ENCODE measurements at places on chromosomes 5 and 9. TPM values are rescaled to one million over a fixed set of nuclear protein-coding genes. Genes with fewer than 3 reads are reported as not detected.

Gene CCDC112
- 5.9 TPM for total RNA-seq

- peak; percentile 55 for DNase-seq
Measured at GRCh38 chr5:45038366-45038987, 229.7 kb downstream of the MRPS30 start.

Gene TAF1L
- under 0.01 TPM for total RNA-seq

Gene CDH9
- total RNA-seq = not detected

- DNase-seq = peak; percentile 66
Measured at GRCh38 chr5:40834391-40834848, 602 bp downstream of the RPL37 start.

DNA sequence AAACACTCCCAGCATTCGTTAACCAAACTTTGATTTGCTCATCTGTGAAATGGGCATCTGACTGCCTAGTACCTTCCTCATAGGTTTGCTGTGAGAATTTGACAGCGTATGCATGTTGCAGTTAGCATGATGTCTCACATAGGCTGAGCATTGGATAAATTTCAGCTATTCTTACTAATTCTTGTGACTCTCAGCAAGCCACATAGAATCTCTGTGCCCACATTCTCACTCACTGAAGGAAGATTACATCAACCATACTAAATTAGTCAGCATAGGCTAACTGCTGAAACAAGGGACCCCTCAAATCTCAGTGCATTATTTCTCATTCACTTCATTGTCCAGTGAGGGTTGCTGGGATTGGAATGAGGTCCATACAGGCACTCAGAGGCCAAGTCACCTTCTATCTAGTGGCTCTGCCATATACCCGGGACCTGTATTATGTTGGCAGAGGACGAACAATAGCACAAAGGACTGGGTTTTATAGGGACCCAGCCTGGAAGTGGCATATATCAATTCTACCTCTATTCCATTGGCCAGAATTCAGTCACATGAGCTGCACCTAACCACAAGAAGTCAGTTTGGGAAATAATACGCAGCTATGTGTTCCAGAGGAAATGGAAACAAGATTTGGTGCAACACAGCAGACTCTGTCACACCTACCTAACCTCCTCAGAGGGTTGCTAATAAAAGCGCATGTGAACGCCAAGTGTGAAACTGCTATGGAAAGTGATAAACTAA lies 4.2 kb upstream of the PTGER4 start:
- no peak for DNase-seq

Gene SLCO4C1
- 0.14 TPM for total RNA-seq

Gene ZNF169
- total RNA-seq = 4.3 TPM

DNA sequence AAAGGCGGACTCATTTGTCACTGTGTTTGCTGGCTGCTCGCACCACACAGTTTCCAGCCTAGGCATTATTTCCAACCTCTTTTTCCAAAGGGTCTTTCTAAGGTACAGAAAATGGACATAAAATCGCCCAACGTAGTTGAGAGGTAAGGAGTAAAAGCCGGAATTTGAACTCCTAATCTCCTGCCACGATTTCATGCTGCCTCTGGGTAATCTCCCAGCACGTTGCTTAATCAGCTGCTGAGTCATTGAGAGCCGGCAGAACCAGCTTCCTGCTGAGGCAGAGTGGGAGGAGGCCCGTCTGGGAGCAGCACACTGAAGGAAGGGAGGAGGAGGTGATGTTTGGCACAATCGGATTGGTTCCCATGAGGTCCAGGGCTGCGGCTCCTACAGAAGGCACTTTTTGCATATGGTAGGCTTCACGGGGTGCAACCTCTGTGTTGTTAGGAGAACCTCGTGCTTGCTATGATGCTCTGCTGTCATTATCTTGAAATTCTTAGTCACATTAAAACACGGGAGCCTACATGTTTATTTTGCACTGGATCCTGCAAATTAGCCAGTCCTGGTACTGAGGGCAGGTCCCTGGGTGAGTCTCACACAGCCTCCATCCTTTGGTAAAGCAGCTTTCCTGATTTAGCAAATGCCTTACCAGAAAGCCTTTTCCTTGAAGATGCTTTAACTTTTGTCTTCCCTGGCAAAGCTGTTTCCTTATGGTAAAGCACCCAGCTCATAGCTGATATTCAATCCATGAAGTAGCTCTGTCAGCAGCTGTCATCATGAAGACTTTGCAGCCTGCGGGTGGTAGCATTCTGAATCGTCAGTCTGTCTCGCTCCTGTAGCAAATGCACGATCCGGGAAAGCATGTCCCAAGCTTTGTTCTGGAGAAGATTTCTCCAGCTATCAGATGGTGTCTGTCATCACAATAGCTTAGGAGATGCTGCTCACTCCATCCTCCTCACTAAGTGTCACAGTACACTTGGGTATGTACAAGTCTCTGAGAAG lies 191.6 kb upstream of the MSX2 start:
- DNase-seq = peak; percentile 7

Gene MUSK
- not detected for total RNA-seq

GRCh38 chr5:32559411-32559810 lies 25.9 kb upstream of the SUB1 start:
- DNase-seq = no peak

Gene MELK
- total RNA-seq = 12.9 TPM

DNA sequence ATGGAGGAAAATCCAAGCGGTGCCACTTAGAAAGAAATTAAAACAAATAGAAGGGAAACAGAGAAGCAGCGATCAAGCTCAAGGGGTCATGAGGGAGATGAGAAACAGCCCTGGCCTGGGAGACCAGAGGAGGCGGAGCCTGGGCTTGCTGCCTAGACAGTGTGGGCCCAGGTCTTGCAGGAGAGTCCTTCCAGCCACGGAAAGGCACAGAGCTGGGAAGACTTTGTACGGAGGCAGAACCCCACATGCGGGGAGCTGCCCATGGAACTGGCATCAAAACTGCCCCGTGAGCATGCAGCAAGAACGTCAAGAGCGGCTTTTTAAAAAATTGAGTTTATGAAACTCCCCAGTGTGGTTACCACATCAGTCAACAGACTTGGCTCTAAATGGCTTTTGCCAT lies 119.4 kb downstream of the IRX1 start:
- DNase-seq = no peak

- DNase-seq = no peak
Measured at GRCh38 chr5:180424094-180424493, 70.1 kb upstream of the CNOT6 start.

Gene DIMT1
- 83.0 TPM for total RNA-seq

Gene GRIN3A
- total RNA-seq = not detected

Gene CKMT2
- 0.56 TPM for total RNA-seq

DNA sequence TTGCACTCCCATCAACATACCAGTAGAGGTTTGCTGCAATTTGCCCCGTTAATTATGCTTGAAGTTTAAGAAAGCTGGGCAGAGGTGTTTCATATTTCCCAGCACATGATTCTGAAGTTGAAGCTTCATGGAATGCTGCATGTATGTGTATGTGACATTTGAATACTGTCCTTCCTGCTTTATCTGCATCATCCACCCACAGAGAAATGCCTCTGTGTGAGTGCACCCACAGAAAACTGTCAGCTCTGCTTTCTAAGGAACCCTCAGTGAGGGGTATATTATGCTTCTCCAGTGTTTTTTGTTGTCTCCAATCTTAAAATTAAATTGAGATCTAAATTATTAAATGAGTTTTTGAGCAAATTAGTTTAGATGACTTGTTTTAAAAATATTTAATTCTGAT lies 358.1 kb upstream of the PIK3R1 start:
- no peak for DNase-seq

DNA sequence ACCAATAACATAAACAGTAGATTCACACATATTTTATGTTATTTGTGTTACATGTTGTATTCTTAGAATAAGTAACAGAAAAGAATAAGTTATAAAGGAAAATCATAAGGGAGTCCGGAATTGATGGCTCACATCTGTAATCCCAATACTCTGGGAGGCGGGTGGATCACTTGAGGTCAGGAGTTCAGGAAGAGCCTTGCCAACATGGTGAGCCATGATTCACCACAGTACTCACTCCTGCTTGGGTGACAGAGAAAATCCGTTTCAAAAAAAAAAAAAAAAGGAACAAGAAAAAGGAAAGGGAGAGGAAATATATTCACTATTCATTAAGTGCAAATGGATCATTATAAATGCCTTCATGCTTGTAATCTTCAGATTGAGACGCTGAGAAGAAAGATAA lies 533.3 kb upstream of the CDH9 start:
- DNase-seq = no peak

DNA sequence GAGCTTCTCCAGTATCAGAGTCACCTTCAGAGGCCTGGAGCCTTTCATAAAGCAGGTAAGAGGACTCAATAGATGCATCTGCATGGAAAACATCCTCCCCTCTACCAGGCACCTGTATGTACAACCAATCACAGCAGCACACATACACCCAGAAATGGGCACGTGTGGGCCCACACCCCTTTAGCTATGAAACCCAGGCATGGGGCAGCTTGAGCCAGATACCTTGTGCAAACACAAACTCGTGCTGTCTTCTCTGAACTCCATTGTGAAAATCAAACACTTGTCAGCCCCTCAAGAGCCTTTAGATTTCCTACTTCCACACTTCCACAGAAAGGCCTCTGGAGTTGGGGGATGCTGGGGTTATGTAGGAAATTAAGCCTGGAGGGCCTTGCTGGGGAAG lies 1.1 kb upstream of the CSF2 start:
- no peak for DNase-seq

Gene BTNL9
- 0.05 TPM for total RNA-seq

DNA sequence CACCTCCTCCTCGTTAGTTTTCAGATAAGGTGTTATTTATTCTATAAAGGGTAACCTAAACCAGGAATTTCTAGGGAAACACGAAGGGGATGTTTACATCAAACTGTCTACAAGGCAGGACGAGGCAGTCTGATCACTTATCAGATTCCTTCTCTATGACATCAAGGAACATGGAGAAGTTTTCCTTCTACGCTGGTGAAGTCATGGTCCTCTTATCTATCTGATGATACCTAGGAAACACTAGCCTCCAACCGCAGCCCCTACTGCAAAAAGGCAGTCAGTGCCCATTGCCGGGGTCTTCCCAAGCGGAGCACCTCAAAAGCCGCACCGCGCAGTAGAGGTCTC lies 1.5 kb downstream of the MPDZ start:
- peak; percentile 72 for DNase-seq

DNA sequence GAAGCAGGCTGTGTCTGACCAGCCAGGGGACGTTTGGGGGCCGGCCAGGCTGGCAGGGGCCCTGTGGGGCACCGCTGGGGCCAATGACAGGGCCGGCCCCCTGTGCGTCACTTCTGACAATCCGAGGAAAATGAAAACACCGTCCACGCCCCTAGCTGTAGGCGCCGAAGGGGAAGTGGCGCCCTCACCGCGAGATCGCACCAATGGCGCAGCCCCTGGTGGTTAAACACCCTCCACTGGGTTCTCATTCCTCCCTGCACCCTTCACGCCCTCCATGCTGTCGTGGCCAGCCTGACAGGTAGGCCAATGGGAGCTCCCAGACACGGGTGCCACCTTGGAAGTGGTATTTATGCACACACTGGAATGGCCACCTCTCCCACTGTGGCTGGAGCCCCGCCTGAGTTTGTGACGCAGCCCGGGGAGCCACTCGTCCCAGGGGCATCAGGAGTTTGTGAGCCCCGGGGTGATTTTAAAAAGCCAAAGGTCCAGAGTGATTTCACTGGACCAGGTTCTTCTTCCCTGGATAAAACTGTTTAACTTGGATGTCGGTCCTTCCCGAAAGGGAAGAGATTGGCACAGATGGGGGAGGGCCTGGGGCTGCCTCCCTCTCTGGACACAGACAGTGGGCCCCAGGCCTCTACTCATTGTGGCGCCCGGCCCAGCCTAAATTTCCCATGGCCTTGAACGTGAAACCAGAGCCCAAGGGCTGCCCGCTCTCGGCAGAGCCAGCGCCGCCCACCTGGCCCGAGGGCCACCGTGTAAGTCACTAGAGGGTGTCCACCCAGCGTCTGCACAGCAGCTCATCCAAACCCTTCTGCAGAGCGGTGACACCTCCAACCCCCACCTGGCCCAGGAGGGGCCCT lies 49.7 kb downstream of the NKD2 start:
- no peak for DNase-seq

Gene CAMSAP1
- total RNA-seq = 20.1 TPM

Gene PCDHA13
- under 0.01 TPM for total RNA-seq

- no peak for DNase-seq
Measured at GRCh38 chr5:116766470-116766947, 191.9 kb upstream of the SEMA6A start.

- DNase-seq = no peak
Measured at GRCh38 chr9:134275375-134275774, 50.9 kb upstream of the RXRA start.

DNA sequence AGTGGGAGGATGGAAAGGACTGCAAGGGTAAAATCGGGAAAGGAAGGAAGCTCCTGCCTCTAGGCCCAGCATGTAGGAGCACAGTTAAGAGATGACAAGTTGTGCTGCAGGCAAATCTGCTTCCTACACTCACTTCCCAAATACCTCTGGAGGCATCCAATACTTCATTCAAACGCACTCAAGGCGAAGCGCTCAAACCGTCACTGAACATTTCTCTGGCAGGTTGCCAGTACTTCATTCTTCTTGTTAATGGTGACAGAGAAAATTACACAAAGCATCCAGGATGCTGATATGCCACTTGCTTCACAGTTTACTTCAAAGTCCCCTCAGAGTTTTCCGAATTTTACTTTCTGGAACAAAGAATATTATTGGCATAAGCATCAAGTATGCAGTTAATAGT lies 59.8 kb downstream of the NREP start:
- DNase-seq = peak; percentile 62

DNA sequence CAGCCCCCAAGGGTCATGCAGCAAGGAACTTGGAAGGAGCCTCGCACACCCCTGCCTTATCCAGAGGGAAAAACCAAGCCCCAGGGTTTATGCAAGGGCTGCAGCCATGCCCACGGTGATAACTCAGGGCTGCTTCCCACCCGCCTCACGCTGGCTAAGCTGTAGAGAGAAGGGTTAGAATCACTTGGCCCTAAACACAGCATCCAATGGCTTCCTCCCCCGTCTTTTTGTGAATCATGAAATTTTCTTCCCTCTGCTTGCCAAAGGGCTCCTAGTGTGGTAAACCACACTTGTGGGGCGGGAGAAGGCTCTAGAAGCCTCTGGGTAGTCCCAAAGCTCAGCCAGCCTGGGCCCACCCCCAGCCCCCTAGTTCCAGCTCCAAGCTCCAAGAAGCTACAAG lies 55.9 kb upstream of the ORM1 start:
- DNase-seq = no peak

DNA sequence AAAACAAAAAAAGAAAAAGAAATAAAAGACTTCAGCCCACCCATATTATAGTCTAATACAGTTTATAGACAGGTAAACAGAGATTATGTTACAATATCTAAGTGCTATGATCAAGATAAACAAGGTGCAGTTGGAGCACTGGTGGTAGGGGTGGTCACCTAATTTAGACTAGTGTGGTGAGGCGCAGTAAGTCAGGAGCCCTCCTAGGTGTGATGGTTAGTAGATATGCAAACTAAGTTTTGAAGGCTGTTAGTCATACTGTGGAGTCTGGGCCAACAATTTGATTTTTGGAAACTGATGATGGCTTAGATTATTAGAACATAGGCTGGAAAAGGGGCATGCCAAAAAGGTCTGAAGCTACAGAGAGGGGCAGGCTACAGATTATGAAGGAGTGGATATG lies 14.7 kb downstream of the NIPBL start:
- DNase-seq = no peak

Gene SGCD
- total RNA-seq = 0.84 TPM

Measured in dermis blood vessel endothelial cell (primary cell).